HFF-Myc (cell line): ENCODE measurements at places on chromosomes 2 and 18.
A peak's percentile ranks its signal among the peaks of the same experiment; 100 is the strongest.

DNA sequence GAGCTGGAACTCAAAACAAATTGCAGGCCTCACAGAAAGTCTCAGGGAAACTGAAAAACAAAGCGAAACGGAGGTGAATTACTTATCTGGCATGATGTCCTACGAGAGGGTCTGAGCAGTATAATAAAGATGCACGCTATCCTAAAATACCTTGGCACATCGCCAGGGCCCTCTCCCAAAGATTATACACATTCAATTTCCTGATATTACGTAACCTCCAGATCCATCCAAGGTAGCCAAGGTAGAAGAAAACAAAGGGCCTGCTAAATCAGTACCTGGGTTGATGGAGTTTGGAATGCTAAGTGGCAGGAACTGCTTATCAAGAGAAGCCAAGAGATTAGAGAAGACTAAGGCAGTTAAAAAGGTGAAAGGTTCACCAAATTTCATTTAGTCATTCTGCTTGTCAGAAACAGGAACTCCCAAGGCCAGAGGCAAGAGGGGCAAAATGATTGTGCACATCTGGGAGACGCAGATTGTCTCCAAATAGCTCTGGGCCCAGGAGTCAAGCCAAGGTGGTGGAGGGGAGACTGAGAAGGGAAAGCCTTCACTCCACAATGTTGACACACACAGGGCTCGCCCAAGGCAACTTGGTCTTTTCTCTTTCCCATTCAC is 236.8 kb upstream of the ATP5MC3 start:
- DNase-seq, result no peak

GRCh38 chr2:127841466-127842178 is 16.3 kb downstream of the POLR2D start:
- DNase-seq, result no peak

DNA sequence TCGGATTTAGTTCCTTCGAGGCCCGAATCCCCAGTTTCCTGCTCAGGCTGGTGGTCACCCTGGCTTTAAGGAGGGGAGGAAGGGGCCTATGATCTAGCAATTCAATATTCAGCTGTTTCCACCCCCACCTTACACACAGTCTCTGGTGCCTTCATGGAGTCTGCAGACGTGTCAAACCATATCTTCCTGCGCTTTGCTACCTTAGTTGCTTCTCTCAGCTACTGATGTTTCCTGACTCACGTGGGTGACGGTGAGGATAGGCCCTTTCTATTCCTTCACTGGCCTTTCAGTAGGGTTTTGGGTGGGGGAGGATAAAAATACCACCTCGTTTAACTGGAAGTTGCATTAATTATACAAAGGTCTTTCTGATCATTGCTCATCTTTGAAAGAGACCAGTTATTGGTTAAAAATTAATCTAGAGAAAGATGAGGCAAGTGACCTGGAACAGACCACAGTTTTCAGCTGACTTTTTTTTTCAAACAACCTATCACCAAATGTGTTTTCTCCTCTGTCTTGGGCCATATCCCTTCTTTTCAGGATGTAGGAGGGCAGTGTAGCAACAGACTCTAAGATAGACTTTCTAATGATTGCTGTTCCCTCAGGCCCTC is 49.7 kb downstream of the SH2D6 start:
- no peak for DNase-seq

GRCh38 chr18:46250084-46250811 is 146.1 kb downstream of the HAUS1 start:
- DNase-seq, result peak; percentile 63

- DNase-seq, result no peak
Measured at GRCh38 chr2:172083628-172084394, 1.5 kb upstream of the DLX1 start.

DNA sequence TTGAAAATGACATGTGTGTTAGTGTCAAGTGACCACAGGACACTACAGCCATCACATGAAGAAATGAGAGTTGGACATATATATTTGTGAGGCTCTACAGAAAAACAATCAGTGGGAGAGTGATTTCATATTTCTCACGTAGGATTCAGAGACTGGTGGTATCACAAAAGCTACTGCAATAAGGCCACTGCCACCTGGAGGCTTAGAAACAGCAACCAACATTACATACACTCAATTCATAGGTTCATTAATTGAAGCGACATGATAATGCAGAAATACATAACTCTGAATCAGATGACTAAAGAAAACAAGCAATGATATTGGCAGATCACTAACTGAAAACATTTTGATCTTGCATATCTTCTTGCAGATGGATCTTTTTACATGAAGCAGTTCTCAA is 248.1 kb upstream of the KLHL14 start:
- DNase-seq, result no peak

DNA sequence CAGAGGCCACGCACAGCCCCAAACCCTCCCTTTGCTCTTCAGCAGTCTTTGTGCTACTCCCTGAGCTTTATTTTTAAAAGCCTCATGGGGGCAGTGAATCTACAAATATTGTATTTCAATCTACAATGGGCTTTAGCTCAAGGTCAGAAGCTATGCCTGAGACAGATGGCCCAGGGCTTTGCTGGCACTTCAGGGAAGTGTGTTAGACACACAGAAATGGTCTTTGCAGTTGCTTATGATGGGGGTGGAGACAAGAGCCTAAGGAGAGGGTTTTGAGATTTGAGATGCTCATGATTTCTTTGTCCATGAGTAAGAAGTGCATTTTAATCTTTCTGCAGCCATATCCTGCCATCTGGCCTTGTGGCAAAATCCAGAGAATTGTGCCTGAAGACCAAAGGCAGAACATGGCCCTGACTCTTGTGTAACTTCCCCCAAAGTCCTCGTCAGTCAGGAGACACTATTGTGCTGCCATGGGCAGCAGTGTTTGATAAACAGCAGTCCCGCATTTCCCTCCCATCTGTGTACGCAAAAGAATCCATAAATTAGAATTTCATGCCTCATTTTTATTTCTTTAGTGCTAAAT is 92.6 kb downstream of the VAPA start:
- no peak for DNase-seq

- no peak for DNase-seq
Measured at GRCh38 chr2:112614201-112614840, 29.9 kb downstream of the CHCHD5 start.

- DNase-seq, result no peak
Measured at GRCh38 chr18:65468881-65469280, 281.9 kb upstream of the CDH7 start.
